ENCODE measurements at places on chromosomes 2 and 18. TPM values are rescaled to one million over a fixed set of nuclear protein-coding genes. Genes with fewer than 3 reads are reported as not detected.

DNA sequence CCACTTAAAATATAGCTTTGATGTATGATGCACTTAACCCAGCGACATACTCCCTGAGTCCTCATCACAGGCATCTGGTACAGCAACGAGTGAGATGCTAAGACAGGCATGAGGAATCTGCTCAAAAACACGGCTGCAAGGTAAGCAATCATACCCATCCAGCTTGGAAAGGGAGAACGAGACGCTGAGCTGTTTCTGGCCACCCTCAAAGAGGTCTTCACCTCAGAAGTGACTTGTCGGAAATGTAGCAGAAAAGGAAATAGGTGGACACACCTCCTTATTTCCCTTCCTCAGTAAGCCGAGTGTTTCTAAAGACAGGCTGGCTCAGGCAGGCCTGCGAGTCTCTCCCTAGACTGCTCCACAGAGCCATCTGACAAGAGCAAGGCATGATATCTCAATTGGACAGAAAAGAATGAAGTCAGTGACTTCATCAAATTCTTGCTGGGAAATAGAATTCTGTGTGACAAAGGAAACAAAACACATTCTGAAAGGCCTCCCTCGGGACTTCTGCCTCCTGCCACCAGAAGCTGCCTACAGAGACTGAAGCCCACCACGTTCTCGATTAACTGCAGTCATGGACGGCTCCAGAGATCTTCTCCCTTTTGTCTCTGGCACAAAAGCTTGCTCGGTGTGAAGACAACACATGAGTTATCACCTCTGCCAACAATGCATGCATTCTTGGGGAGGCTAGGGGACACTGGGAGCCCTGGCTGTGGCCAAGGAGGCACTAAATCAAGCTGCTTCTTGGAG is 84.3 kb downstream of the UXS1 start:
- H3K36me3 ChIP-seq = peaks cover 16% of the 10 kb centered on the region
- H3K27me3 ChIP-seq = no peaks in the 10 kb centered on the region
- H3K4me3 ChIP-seq = no peak overlapping the region
- H3K27ac ChIP-seq = no peak overlapping the region
- no peak for DNase-seq

DNA sequence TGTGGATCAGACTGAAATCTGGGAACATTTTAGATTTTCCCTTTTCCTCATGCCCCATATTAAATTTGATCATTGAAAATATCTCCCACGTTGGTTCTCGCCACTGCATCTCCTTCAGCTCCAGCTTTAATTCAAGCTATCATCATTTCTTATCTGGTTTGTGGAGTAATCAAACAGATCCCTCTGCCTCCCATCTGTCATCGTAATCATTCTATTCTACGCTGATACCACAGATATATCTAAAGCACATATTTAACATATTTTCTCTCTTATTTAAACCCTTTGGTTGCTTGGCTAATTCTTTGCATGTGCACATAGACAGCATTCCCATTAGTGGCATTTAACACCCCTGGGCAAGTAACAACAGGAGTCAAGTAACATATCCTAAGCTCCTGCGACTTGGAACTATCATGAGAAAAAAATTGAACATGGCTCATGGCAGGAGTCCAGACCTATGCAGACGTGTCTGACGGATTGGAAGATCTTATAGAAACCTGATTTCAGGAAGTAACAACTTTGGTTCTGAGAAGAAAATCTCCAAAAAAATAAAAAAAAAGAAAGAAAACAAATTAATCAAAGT is 158.8 kb upstream of the KYNU start:
- no peaks in the 10 kb centered on the region for H3K36me3 ChIP-seq
- DNase-seq = no peak
- no peak overlapping the region for H3K4me3 ChIP-seq
- no peaks in the 10 kb centered on the region for H3K27me3 ChIP-seq

DNA sequence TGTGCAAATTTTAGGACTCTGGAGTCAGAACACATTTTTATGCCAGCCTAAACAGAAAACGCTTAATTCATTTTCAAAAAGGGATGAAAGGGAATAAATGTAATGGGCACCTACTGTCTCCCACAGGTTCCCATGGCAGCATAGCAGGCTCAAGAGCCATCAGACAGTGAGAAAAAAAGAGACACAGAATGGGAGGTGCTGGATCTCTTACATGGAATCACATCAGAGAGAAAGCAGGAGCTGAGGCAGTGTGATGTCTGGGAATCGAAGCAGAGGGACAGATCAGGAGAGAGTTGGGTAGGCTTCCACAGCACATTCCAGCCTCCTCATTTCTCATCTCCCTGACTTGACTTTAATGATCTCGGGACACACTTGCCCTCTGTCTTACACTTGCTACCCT is 684.3 kb downstream of the KCNJ3 start:
- H3K4me3 ChIP-seq = no peak overlapping the region
- H3K27me3 ChIP-seq = no peaks in the 10 kb centered on the region
- no peaks in the 10 kb centered on the region for H3K36me3 ChIP-seq
- no peaks in the 10 kb centered on the region for H3K4me1 ChIP-seq
- H3K27ac ChIP-seq = no peak overlapping the region

RIT2 gene
- not detected for total RNA-seq

- no peak for DNase-seq
- H3K27ac ChIP-seq = no peak overlapping the region
These were observed 240.9 kb downstream of the ICOS start for GRCh38 chr2:204177251-204177976.

- no peak overlapping the region for H3K27ac ChIP-seq
- no peaks in the 10 kb centered on the region for H3K4me1 ChIP-seq
- no peaks in the 10 kb centered on the region for H3K27me3 ChIP-seq
These were observed 150.5 kb upstream of the NCKAP5 start for GRCh38 chr2:133718688-133719201.

All from gastrocnemius medialis (tissue), 4 donors.